ENCODE measurements at places on chromosomes 16 and 17.
A peak's percentile ranks its signal among the peaks of the same experiment; 100 is the strongest.

- DNase-seq: no peak
These were observed 135.2 kb upstream of the CPHXL start for GRCh38 chr16:75861311-75862097.

DNA sequence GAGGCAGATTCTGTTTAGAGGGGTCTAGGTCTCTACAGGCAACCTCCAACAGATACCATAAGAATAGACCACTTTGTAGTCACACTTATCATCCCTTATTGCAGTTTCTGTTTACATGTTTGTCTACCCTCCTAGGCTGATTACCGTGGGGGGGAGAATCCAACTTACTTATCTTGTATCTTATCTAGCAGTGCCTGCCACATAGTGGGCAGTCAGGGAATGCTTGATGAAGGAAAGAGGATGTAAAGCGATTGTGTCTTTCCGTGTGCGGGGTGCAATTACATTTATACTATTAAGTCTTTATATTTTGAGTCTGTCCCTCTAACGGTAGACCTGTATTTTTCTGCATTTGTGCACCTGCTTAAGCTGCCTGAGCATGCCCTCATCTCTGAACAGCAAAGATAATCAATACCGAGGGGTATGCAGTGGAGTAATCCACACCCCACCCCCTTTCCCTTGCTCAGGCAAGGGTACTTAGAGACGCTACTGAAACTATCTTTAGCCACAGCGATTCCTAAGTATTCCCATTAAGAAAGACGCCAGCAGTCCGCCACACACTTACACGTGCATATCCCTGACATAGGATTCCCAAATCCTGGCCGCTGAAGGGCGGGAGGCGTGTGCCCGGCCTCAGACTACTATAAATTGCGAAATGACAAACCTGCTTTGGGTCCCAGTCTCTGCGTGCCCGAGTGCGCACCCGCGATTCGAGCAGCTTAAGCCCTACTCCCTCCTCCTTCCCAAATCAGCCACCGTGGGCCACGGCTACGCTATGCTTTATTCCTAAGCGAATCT is 635 bp upstream of the AATF start:
- DNase-seq: peak; percentile 51

GRCh38 chr17:80457236-80457856 is 19.1 kb downstream of the NPTX1 start:
- no peak for DNase-seq

DNA sequence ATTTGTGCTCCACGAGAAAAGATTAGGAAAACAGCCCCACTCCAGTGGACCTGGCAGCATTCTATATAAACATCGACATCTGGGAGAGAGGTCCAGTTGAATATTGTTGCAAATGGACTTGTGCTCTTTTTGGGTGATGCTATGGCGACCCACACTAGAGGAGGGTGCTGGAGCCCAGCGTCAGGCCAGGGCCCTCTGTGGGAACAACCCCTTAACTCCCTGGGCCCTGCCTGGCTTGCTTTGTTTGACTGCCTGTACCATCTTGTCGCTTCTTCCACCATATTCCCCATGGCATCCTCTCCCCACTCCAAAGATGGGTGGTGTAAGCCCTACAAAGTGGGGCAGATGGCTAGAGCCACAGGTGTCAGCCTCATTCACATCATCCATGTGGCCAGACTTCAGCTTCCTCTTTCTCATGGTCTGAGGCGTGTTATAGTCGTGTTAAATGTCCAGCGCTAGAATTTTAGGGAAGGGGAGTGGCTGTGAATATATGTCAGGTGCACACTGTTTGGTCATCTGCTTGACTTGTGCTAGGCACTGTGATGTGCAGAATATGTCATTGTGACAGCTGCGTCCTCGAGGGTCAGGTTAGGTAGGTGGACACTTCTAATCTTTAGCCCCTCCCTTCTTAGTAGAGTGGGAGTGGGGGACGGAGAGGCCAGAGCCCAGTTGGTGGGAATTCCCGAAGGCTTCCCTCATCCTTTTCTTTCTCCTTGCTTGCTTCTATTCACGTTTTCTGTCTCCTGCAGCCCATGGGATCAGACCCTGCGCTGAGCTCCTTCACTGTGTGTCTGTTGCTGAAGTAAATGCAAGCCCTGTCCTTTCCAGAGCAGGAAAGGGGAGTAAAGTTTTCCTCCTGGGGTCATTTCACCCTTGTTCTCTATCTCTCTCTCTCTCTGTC is 49.8 kb downstream of the MPRIP start:
- DNase-seq: no peak

DNA sequence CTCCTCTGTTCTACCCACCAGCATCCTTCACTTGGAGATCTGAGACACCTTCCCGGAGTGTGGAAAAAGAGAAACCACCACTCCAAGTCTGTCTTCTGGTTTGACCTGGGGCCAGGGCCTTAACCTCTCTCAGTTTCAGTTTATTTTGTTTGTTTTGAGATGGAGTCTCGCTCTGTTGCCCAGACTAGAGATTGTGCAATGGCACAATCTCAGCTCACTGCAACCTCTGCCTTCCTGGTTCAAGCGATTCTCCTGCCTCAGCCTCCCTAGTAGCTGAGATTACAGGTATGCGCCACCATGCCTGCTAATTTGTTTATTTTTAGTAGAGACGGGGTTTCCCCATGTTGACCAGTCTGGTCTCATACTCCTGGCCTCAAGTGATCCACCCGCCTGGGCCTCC is 271.1 kb upstream of the TNRC6C start:
- DNase-seq: no peak

DNA sequence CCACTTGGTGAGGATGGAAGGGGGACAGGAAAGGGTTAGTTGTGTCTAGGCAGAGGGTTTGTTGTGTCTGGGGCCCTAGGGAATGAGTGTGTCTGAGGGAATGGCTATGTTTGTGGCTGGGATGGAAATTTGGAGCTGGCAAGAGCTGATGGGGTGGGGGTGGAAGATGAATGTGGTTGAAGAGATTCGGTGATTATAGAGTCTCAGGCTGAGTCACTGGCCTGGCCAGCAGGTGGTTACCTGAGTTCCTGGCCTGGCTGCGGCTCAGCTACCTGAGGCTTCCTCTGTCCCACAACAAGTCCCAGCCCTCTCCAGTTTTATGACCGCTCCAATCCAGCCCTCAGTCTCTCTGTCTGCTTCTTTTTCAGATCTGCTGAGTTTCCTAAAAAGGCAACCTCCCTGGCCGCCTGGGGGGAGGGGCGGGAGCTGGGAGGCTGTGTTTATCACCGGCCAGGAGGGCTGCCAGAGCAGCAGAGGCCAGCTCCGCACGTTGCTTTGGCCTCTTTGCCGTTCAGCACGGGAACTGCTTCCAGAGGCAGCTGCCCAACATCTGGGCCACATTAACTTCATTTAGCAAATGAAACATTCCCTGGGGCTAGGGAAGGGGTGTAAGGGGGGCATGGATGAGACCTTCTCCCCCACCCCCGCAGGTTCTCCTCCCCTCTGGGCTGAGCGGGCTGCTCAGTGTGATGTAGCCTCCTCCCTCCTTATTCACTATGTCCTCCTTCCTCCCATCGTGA is 21.8 kb downstream of the ITGB3 start:
- no peak for DNase-seq

GRCh38 chr16:3729161-3730112 is 12.1 kb upstream of the TRAP1 start:
- no peak for DNase-seq

GRCh38 chr16:62363501-62363900 is 327.3 kb upstream of the CDH8 start:
- no peak for DNase-seq

DNA sequence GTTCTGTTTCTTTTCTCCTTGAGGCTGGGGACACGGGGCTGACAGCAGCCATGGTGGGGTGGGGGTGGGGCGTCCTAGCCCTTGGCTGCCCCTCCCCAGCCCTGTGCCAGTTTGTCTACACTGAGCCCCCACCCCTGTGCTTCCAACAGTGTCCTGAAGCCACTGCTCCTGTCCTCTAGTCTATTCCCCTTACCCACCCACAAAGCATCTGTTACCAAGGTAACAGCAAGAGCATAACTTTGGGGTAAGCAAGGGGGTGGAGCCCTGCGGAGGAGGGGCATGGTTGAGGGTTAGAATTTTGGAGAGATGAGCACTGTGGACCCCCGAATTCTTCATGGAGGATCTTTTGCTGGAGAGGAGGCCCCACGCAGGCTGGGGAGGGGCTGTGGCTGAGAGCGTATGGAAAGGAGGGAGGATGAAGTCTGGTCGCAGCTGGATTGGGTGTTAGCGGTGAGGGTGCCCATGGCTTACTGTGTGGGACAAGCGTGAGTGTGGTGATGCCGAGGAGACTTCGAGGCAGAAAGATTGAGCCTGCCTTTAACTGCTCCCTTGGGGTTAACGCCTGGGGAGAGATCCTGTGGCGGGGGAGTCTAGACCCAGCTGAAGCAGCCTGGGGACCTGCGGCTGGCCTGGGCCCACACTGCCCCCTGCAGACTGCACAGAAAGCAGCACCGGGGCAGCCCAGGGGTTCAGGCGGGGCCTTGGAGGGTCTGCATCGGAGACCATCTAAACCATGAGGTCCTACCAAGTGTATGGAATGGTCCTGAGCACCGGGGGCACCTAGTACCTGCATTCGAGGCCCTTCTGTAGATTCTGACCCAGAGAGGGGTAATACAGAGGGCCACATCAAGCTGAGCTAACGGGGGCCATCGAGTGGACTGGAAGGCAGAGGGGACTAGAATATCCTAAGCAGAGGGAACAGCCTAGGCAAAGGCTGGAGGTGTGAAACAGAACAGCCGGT is 6.1 kb upstream of the STAC2 start:
- DNase-seq: peak; percentile 90

DNA sequence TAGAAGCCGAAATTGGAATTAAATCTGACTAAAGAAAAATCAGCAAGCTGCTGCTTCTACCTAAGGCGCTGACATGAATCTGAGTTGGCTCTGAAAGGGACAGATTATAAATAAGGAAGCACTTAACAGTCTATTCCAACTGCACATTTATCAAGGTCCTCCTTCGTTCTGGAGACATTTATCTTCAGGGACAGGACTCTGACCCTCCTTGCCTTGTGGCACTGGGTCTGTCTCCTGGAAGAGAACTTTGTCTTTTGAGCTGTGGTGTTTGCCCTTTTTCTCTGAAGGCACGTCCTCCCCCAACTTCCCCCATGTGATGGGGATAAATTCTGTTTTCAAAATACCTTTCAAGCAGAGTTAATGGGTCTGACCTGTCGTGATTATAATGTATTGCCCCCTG is 47.0 kb upstream of the MARCHF10 start:
- DNase-seq: no peak

- no peak for DNase-seq
These were observed 114.1 kb downstream of the FOXL1 start for GRCh38 chr16:86692426-86692825.

DNA sequence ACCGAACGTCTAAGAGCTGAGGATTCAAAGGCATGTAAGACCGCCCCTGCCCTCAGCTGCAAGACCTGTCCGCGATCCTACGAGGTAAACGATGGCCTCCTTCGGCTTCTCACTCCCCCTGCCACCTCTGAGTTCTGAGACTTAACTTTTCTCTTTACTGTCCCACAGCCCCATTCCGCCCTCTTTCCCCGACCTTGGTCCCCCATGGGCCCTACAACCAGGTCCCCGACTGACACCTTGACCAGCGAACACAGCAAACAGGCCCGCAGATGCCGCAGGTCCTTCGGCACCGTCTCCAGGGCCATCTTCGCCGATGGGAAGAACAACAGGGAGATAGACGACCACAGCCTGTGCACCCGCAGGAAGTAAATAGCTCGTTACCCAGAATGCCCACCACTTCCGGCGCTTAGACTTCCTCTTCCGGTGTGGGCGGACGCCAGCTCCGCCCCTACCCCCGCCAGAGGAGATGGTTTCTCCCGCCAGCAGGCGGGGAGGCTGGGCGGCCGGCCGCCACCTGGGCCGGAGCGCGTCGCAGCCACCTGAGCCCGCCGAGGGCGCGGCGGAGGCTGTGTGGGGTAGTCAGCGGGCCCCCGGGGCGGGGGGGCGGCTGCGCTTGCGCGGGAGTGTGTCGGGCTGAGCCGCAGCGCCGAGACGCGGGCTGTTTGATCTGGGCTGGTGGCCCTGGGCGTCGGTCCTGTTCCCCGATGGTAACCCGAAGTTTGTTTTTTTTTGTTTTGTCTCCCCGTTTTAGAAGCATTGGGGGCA is at the start of gene SUPT4H1:
SUPT4H1 (minus strand) TSS at position 371 of the 765 bp plus-strand sequence; CDS start at position 305, 66 bp downstream.
- peak; percentile 98 for DNase-seq

GRCh38 chr17:65356536-65356935 is 204.9 kb downstream of the AXIN2 start:
- no peak for DNase-seq

- peak; percentile 90 for DNase-seq
These were observed 12.0 kb downstream of the CORO7 start for GRCh38 chr16:4404247-4404966.

- no peak for DNase-seq
These were observed 69.2 kb upstream of the KIFC3 start for GRCh38 chr16:57871456-57871855.

DNA sequence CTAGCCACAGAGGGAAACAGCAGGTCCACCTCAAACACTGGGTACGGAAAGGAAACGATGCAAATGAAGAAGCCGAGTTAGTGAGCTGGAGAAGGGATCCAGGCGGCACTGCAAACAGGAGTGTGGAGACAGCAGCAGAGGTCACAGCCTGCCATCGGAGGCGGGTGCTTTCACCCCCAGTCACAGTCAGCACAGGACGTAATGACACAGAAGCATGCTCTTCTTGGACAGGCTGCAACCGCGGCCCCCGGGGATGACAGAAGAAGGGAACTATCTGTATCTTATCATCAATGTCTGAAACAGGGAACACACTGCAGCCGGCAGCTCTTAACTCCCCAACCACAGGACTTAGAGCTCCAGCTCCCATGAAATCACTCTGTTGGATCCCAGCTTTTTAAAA is 16.1 kb upstream of the SLC38A8 start:
- DNase-seq: no peak

DNA sequence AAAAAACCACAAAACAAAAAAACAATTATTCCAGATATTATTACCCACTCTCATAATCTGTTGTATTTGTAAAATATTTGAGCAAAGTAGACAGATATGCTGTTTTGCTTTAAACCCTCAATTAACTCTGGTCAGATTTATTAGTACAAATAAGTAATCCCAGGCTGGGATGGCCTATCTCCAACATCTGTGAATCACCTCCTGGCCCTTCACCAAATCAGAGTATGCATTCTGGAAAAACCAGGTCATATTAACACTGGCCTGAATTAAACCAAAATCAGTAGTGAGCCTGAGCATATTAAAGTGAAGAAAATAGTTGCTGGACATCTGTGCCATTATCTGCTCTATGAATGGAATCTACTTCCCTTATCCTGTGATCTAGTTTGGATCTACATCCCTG is 41.0 kb downstream of the STAT3 start:
- no peak for DNase-seq

DNA sequence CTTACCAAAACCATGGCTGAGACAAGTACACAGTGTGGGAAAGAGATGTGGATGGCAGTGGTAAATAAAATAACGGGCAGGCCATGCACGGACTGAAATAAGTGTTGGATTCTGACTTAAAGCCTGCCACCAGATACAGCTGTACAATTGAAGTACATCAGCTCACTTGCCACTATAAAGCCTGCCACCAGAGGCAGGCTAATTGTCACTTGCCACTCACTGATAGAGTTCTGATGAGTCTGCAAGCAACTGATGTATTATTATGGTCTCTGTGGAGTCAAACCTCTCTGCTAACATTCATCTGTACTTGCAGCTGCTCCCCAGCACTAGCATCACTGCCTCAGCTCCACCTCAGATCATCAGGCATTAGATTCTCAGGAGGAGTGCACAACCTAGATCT is 93.0 kb downstream of the CYTH1 start:
- DNase-seq: peak; percentile 51

GRCh38 chr16:4883501-4883900 is 36.2 kb downstream of the UBN1 start:
- no peak for DNase-seq

GRCh38 chr17:36731811-36732210 is 130.4 kb downstream of the MRM1 start:
- no peak for DNase-seq

- no peak for DNase-seq
These were observed 8.2 kb upstream of the KRT17 start for GRCh38 chr17:41632482-41633105.

- DNase-seq: no peak
These were observed 34.9 kb downstream of the ARHGAP27 start for GRCh38 chr17:45397796-45398195.

Measured in Karpas-422 (cell line).